Activated T-cell treated with anti-CD3 and anti-CD28 coated beads, Interleukin-2, amount 50 U/mL, for 72 hours (primary cell): ENCODE measurements at places on chromosomes 5 and 9. TPM values are rescaled to one million over a fixed set of nuclear protein-coding genes. Genes with fewer than 3 reads are reported as not detected.

- H3K27me3 ChIP-seq = no peaks in the 10 kb centered on the region
- H3K27ac ChIP-seq = no peak overlapping the region
- H3K4me3 ChIP-seq = no peak overlapping the region
- H3K4me1 ChIP-seq = no peaks in the 10 kb centered on the region
Measured at GRCh38 chr5:61784341-61784740, 452.3 kb downstream of the ZSWIM6 start.

DNA sequence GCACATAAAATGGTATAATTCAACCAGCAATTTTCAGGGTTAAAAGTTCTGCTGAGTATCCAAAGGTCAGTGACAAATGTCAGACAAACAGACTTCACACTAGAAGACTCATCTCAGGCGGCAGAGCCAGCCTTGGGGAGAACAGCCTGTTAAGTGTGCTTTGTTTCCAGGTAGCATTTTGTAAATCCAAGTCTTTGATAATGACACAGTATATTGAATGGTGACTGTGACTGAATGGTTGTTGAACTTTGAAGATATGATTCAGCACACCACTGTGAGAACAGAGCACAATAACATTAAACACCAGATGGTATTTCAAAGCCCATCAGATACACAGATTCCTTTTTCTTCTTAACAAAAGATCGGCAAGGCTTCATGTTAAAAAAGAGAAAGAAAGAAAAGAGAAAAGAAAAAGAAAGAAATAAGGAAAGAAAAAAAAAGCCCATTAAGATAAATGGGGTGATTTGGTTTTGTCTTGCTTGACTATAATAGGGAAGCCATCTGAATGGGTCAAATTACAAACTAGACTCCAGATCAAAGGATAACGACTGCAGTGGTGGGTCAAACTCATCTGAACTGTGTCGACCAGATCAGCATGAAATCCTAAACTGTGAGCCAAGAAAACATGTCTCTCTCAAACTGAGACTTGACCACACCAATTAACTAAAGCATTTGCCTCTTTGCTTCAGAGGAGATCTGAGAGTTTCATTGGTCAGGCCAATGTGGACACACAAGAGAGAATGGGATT lies 313.0 kb upstream of the ZNF608 start:
- no peaks in the 10 kb centered on the region for H3K27me3 ChIP-seq
- no peak overlapping the region for H3K27ac ChIP-seq
- no peak for DNase-seq
- H3K36me3 ChIP-seq = no peaks in the 10 kb centered on the region
- no peaks in the 10 kb centered on the region for H3K4me1 ChIP-seq

DNA sequence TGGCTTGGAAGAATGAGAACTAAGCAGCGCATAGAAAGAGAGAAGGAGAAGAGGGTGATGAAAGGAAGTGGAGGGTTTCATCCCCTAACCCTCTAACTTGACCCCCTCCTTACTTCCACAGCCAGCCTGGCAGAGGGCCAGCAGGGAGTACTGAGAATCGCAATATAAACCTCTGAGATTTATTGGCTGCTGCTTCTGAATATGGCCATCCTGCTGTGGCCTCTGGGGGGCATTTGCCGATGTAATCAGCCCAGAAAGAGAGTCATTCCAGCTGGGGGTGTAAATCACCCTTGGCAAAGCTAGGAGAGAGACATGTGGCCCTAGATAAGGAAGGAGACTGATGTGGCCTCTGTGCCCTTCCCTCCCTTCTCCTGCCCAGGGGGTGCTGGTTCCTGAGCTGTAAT lies 960 bp upstream of the GFRA3 start:
- no peak for DNase-seq
- H3K27me3 ChIP-seq = peaks cover 33% of the 10 kb centered on the region
- H3K4me1 ChIP-seq = peaks cover 7% of the 10 kb centered on the region
- H3K27ac ChIP-seq = no peak overlapping the region
- peaks cover 2% of the 10 kb centered on the region for H3K36me3 ChIP-seq

- DNase-seq = no peak
- H3K27ac ChIP-seq = no peak overlapping the region
- H3K4me3 ChIP-seq = no peak overlapping the region
- peaks cover 10% of the 10 kb centered on the region for H3K4me1 ChIP-seq
- H3K27me3 ChIP-seq = no peaks in the 10 kb centered on the region
Measured at GRCh38 chr9:132244582-132245455, 83.0 kb downstream of the NTNG2 start.

GRCh38 chr9:130421802-130422276 lies 22.9 kb upstream of the ASS1 start:
- no peaks in the 10 kb centered on the region for H3K4me1 ChIP-seq
- H3K36me3 ChIP-seq = no peaks in the 10 kb centered on the region
- no peak overlapping the region for H3K27ac ChIP-seq
- H3K4me3 ChIP-seq = no peak overlapping the region
- H3K27me3 ChIP-seq = no peaks in the 10 kb centered on the region

The PRR16 gene
- not detected for total RNA-seq
